ENCODE measurements at places on chromosomes 2 and 18.

GRCh38 chr2:201465524-201465971 is 14.0 kb downstream of the STRADB start:
- DNase-seq: no peak

GRCh38 chr2:100708333-100708732 is 111.6 kb upstream of the NPAS2 start:
- DNase-seq: no peak

DNA sequence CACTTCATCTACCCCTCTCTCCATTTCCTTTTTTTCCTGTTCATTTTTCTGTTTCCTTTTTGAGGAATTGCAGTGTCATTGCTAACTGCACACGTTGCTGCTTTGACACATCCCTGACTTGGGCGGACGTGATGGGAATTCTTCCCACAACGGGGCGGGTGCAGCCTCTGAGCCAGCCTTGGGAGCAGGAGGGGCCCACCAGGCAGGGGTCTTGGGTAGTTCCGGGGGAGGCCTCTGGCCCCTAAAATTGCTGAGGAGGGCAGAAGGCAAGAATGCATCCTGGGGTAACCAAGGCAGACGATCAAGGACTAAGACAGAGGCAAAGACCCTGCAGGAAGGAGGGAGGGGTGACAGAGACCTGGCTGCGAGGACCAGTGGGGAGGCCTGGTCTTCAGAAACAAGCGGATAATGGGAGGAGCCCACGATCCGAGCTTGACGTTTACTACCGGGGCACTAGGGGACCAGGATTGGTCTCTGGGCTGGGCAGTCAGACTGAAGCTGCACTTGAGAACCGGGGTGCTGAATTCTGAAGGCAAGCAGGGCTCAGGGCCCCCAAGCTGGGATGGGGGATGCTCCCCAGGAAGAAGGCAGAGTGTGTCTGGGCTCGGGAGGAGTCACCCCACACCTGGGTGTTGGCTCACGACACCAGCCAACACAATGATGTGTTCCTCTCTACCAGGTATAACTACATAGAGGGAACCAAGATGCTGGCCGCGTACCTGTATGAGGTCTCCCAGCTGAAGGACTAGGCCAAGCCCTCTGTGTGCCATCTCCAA is 14.8 kb upstream of the CNDP1 start:
- DNase-seq: no peak

- no peak for DNase-seq
Measured at GRCh38 chr2:36277146-36277808, 78.3 kb upstream of the CRIM1 start.

DNA sequence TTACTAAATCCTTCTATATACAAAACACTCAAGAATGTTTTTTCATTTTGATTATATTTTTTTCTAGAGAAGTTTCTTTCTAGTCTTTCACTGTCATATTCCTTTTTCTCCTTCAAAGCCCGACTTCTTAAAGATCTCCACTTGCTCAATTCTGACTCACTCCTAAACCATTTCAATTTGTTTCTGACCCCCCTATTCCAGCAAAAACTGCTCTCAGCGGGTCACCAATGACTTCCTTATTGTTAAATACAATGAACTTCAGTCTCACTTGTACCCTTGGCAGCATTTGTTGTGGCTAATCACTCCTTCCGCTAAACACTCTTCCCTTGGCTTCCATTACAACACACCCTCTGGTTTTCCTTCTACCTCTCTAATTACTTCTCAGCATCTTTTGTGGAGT is 111.1 kb upstream of the RBBP8 start:
- no peak for DNase-seq

DNA sequence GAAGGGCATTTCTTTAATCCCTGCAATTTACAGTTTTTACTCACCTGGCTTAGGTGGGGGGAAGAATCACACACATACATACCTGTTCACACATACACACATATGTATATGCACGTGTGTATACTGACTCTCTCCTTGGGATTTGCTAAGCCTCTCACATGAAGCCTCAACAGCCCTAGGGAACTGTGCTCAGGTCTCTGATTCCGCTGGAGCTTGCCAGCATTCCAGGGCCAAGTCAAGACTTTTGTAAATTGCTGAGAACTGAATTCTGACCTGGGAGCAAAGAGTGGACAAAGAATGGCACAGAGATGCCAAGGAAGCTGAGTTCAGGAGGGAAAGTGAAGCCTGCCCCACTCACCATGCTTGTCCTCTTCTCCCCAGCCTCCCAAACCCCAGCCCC is 177.3 kb downstream of the TMEM247 start:
- DNase-seq: no peak

DNA sequence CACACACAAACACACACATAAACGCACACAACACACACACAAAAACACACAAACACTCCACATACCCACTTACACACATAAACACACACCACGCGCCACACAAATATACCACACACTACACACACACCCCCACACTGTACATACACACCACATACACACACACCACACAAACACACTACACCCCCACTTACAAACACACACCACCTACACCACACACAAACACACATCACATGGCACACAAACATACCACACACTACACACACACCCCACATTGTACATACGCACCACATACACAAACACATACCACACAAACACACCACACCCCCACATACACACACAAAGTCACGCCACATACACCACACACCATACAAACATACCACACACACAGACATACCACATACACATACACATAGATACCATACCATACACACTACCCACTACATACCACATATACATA is 59.9 kb downstream of the TWIST2 start:
- DNase-seq: no peak

DNA sequence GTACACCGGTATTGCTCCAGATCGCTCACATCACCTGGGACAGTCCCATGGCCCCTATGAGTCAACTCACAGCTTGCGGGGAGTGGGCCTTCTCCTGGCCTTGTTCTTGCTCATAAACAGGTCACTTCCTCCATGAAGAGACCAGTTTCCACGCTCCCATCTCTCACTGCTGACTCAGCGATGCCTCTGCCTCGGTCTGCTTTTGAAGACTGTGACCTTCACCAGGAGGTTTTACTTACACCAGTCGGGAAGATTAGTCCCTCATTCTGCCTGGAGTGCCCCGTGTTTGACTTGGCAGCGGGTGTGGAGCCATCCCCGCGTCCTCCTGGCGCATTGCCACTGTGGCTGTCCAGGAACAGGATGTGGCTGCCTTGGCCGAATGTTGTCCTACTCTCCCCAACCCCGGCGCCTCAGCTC is 159.8 kb downstream of the RHBDD1 start:
- DNase-seq: no peak

- DNase-seq: no peak
Measured at GRCh38 chr2:10079870-10080535, at the start of gene CYS1. CYS1 (minus strand) TSS chr2:10080411; CDS start chr2:10080223, 188 bp downstream.

DNA sequence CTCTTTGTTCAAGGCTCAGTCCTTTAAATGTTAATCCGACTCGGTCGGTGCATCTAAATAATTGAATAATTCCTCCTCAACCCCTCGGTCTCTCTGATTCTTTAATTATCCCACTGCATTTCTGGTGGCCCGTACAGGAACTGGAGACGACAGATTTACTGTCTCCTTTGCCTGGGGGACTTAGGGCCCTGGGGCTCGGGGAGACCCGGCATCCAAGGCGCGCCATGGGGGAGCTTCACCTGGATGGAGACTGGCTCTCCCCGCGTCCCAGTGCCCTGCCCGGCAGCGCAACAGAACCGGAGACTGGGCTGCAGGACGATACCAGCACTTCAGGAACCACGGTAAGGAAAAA is 47.7 kb upstream of the SELENOI start:
- DNase-seq: no peak

DNA sequence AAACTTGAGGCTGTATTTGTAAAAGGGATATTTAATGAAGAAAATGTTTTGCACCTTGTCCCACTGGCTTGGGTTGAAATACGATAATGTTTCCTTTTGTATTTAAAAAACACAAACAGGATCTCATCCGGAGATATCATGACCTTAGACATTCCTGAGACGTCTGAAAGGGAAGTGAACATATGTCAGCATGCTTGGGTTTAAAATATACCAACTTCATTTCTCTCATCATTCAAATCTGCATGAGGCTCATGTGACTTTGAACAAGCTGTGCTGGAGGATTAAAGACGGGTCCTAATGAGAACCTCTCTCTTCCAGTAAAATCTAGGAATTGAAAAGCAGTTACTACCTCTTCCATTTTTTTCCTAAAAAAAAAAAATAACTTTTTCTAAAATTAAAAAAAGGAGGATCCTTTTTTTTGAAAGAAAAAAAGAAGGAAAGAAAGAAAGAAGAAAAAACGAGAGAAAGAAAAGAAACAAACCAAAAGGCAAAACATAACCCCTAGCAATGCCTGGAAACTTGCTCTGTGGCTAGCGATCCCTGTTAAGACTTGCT is 106.8 kb upstream of the ZFP36L2 start:
- no peak for DNase-seq

- no peak for DNase-seq
Measured at GRCh38 chr2:8297376-8298231, 384.3 kb upstream of the ID2 start.

DNA sequence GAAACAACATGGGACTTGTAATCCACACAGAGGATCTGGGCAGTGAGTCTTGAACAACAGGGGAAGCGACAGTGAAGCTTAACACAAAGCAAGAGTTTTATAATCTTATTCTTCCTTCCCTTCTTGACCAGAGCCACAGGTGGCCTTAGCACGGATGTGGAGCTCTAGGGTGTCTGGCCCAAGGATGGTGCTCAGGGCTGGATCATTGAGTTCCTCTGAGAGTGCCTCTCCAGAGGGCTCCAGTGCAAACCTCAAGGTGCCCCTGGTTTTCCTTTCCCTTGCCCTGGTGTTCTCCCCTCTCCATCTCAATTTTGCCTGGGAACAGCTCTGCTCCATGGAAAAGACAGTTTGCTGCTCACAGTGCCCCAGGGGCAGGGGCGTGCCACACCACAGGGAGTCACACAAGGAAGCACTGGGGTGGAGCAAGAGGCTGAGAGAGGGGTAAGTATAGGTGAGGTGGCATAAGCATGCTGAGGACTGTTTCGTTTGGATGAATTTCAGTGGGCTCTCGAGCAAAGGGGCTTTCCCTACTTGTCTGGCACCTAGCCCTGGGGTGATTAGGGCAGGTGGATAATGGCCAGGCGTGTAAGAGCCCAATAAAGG is 88.6 kb upstream of the B3GNT7 start:
- DNase-seq: no peak

- no peak for DNase-seq
Measured at GRCh38 chr2:16246911-16247310, 306.6 kb downstream of the MYCN start.

- no peak for DNase-seq
Measured at GRCh38 chr2:129334696-129335410, 644.6 kb upstream of the RAB6C start.

DNA sequence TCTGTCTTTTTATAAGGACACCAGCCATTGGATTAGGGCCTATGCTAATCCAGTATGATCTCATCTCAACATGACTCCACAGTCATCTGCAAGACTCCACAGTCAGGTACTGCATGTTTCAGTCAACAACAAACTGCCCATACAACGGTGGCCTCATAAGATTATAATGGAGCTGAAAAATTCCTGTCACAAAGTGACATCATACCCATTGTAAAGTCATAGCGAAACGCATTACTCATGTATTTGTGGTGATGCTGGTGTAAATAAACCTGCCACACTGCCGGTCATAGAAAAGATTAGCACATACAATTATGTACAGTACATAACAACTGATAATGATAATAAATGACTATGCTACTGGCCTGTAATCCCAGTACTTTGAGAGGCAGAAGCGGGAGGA is 102.2 kb downstream of the TEX51 start:
- no peak for DNase-seq

GRCh38 chr18:8537400-8537799 is 71.8 kb upstream of the RAB12 start:
- no peak for DNase-seq

- no peak for DNase-seq
Measured at GRCh38 chr2:225425284-225425683, 25.8 kb downstream of the NYAP2 start.

DNA sequence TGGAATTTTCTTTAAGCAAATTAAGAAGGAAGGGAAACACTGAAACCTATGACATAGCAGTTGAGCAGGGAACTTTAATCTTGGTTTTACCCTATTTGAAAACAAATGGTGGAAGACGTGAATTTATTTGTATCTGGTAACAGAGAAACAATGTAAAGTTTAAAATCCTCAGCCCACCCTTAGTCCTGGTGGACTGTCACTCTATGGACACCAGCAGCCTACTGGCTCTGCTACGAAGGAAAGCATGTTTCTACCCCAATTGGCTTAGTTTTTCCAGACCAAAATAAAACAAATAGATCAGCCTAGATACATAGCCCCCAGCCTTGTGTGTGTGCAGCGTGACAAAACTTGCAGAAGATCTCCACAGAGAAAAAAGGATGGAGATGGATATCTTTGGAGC is 7.4 kb downstream of the ZEB2 start:
- DNase-seq: no peak

- no peak for DNase-seq
Measured at GRCh38 chr2:224222291-224222690, 179.6 kb downstream of the FAM124B start.

- no peak for DNase-seq
Measured at GRCh38 chr2:49770919-49771318, 616.6 kb upstream of the FSHR start.

DNA sequence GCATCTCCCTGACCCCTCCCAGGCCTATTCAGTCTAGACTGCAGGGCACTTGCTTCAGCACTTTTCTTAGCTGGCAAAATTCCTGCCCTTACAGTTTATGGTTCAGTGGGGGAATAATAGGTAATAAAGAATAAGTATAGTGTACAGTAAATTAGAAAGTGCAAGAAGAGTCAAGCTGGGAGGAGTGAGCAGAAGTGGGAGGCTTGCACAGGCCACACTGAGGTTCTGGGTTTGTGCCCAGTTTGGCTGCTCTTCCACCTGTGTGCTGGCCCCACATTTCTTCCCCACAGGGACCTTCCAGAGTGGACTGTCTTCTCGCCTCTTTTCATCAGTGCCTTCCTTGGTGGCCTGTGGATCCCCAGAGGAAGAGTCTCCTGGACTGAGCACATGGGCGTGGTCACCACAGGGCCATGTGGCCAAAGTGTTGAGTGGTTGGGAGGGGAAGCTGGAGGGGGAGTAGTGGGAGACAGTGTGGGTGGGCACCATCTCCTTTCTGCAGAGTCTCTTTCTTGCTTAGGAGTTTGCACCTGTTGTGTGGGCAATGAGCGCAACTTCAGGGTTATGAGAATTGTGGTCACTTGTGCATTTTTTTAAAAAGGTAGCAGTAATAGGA is 128.6 kb upstream of the ZSWIM2 start:
- DNase-seq: no peak

GRCh38 chr18:50651334-50651733 is 91.4 kb downstream of the MAPK4 start:
- DNase-seq: no peak

DNA sequence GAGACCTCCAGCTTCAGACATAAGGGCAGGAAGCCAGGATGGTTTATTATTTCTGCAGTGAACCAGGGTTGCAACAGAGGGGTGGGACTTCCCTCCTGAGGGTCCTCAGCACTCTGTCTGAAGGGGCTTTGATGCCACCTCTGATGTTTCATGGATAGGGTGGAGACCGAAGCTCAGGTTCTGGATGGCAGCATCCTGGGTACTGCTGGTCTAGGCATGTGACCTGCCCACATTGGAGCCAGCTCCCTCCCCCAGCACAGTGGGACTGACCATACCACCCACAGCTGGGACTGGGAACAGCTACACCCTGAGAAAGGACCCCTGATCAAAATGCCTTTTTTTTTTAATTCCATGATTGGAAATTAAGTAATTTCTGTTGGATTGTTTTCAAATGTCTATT is 355.2 kb downstream of the ZNF516 start:
- no peak for DNase-seq

GRCh38 chr2:58601017-58601416 is 359.9 kb upstream of the FANCL start:
- no peak for DNase-seq

GRCh38 chr2:48132271-48132625 is 225.9 kb upstream of the FBXO11 start:
- no peak for DNase-seq

Measured in NCI-H1417 treated with DMSO at 0.1 percent for 48 hours (cell line).